NCI-H2227 treated with DMSO at 0.1 percent for 48 hours (cell line): ENCODE measurements at places on chromosomes 5 and 9.

GRCh38 chr5:110844251-110844650 is 105.4 kb downstream of the SLC25A46 start:
- DNase-seq, result no peak

DNA sequence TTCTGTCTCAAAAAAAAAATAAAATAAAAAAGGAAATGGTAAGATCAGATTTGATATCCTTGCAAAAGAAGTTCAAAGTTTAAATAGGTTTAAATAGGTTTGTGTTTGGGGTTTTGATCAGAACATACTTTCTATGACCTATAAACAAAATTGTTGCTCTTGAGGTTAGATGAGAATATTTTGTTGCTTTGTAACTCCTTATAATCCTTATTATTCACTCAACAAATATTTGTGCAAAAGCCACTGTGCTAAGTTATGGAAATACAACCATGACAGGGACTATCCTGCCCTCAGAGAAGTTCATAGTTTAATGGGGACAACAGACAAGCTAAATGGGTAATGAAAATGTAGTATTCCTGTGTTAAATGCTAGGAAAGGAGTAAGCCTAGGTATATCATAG is 71.5 kb downstream of the INVS start:
- DNase-seq, result no peak

- DNase-seq, result no peak
These were observed 41.5 kb upstream of the STXBP1 start for GRCh38 chr9:127570533-127571111.

- no peak for DNase-seq
These were observed 38.9 kb downstream of the SERINC5 start for GRCh38 chr5:80216753-80217596.

- no peak for DNase-seq
These were observed 53.9 kb upstream of the TNFAIP8 start for GRCh38 chr5:119301906-119302305.

DNA sequence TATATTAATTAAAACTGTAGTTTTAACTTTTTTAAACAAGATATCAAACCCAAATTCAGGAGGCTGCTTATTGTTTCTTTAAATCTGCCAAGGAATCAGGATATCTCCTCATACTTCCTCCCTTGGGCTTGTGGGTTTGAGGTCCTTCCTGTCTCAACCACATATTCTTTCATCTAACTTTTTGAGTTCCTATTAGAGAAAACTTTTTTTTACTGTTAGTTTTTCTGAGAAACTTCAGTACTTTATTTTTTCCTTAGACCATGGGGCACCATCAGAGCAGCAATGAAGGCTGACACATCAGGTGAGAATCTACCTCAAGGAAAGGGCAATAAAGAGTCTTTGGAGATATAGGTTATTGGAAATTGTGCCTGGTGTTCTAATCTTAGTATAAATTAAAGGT is 56.7 kb downstream of the TSSK1B start:
- DNase-seq, result no peak

DNA sequence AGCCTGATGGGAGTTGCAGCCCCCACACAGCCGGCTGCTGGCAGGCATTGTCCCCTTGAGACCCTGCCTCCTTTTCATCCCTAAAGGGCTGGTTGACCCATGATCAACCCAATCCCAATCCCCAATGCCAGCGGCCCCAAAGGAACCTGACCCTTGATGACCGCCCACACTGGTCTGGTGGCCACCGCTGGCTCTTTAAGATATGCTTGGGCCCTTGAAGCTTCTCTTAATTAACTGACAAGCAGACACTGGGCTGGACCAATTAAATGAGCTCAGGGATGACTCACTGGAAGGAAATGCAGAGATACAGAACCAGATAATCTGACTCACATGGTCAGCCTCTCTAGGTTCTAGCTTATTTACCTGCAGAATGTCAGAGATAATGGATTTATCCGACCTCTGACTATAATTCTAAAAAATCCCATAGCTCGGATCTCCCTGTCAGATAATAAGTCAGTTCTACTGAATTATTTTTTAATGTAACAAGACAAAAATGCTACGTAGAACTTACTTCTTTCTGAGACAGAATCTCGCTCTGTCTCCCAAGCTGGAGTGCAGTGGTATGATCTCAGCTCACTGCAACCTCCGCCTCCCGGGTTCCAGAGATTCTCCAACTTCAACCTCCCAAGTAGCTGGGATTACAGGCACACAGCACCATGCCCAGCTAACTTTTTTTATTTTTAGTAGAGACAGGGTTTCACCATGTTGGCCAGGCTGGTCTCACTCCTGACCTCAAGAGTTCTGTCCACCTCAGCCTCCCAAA is 11.1 kb upstream of the MLANA start:
- DNase-seq, result no peak

GRCh38 chr5:68418201-68418600 is 202.6 kb downstream of the PIK3R1 start:
- DNase-seq, result no peak

DNA sequence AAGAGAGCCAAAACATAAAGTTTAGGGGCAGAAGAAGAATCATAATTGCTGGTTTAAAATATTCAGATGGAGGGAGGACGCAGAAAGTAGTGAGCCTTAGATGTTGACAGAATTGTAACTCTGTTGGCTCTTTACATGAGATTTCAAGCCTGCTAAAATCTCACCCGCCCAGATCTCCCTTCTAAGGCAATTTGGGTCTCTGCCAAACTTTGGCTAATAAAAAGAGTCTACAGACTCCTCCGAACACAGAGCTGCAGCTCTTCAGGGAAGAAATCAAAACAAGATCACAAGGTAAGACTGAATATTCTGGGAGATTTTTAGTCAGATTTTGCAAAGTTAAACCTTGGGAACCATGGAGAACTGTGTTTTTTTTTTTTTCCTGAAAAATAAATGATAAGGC is at the start of gene IL33:
IL33 (plus strand) TSS at position 246 of the 400 bp plus-strand sequence. CDS start 25,888 bp downstream, outside the sequence.
- DNase-seq, result no peak

DNA sequence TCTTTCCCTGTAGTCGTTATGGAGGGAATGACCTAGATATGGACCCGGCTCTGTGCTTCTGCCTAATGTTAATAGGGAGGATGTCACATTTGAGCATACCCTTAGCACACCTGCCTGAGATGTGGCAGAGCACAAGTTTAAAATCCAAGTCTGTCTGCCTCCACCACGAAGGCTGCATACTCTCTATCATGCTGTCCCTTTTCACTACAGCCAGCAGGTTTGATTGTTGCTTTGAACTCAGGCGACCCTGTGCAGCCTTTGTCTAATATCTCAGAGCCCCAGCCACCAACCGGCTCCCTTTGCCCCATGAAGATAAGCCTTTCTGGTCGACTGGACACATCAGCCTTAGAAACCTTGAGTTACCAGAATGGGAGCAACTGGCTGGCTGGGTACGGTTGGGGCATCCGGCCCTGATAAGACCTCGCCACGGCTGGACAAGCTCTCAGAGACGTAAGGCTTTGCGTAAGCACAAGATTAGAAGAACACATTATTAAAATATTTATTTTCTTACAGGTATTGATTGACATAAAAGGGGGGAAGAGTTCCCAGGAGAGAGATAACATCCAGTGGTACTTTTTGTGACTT is 222.0 kb upstream of the TRIM32 start:
- DNase-seq, result no peak

GRCh38 chr5:57185313-57185712 is 11.5 kb downstream of the GPBP1 start:
- no peak for DNase-seq

DNA sequence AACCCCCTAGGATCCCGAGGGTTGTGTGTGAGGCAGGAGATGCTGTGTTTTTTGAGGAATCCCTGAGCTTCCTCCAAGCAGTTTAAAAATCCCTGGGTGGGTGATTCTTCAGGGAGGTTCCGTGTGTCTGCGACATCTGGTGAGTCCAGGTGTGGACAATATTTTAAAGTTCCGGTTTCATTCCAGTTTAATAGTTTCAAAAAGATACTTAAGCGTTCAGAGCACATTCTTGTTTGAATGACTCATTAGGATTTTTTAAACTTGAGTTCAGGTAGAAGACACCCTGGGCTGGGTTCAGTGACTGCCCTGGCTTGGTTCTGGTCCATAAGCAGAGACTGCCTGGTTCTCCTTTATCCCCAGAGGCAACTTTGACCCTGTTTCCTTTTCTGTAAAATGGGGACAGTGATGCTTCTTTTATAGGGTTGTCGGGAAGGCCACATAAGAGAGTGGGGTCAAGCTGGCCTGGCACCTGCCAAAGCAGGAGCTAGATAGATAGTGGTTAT is 119.2 kb downstream of the RGS3 start:
- no peak for DNase-seq

DNA sequence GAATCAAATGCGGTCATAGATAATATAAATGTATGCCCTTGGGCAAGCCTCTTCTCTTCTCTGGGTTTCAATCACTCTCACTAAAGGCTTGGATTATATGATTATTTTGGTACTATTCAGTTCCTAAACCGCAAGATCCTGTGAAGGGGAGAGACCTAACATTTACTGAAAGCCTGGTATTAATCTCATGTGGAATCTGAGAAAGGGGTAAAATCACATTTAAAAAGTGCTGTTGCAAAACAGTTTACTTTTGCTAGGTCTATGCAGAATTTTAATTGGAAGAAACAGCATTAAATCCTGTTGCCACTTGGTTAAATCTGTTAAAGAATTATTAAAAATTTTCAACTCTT is 50.7 kb downstream of the SLC44A1 start:
- no peak for DNase-seq

DNA sequence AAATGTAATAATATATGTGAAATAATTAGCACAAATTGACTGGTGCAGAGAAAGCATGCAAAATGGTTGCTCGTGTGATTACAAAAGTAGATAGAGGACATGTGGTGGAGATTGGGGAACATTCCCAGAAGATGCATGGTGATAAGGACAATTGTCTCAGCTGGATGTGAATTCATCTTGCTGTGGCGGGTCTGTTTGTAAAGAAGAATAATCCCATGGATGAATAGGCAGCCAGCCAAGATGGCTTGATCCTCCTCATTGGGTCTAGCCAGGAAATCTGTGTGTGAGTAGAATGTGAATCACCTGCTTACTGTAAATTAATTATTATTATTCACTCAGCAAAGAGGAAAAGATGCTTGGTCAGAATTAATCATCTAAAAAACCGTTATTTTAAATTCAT is 12.6 kb upstream of the DPYSL3 start:
- DNase-seq, result no peak

- no peak for DNase-seq
These were observed 131.4 kb upstream of the FAM120A start for GRCh38 chr9:93319992-93320500.

DNA sequence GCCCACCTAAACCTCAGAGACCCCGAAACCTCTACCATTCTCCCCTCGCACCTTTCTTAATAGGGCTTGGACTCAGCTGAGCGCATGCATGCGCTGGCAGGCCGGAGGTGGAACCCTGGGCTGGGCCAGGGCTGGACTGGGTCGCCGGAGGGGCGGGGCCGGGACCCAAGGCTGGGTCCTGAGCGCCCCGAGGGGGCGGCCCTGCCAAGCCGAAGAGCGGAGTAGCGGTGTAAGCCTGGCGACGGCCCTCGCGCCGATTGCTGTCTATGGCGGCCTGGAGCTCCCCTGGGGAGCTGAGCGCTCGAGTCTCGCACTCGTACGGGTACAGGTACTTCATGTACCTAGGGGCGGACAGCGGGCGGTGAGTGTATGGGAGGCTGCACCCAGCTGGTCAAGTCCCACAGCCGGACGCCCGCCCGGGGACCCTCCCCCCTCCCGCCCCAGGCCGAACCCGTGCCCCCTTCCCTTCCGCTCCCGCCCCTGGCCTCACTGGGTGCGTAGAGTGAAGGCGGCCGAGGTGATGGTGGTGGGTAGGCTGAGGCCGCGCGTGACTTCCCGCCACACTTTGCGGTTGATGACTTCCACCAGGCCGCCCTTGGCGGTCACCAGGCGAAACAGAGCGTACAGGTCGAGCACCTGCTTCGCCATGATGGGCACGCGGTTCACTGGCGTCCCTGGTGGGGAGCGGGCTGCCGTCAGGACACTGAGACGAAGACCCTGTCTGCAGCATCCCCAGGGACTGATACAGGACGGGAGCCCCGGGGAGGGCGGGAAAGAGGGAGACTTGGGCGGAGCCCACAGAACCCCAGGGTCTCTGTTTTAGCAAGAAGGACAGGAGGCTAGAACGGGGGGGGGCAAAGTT is 3.3 kb upstream of the DCTN3 start:
- DNase-seq, result no peak

- no peak for DNase-seq
These were observed 93.7 kb downstream of the NDFIP1 start for GRCh38 chr5:142202282-142202681.

DNA sequence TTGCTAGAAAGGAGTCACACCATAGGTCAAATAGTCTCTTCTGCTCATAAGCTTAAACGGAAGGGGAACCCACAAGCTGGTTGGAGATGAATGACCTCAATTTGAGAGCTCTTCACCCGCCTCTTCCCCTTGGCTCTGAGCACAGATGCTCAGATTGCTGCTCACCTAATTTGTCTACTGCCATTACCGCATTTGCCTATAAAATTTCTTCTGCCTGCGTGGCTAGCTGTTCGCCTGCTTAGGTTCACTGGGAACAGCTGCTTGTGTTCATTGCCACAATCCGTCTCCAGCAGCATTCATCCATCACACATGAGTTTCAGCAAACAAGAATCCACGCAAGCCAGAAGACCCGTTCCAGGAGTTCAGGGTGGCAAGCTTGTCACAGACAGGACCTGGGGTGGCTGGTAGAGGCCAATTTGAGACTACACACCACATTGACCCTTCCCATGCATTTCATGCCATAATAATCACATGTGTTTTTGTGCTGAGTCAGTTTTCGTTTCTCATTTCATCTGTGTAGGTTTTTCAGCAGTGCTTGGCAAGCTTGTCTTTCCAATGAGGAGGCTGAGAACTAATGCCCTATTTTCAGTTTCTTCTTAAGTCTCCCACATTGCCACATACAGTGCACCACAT is 50.2 kb upstream of the DNAH5 start:
- peak; percentile 55 for DNase-seq

DNA sequence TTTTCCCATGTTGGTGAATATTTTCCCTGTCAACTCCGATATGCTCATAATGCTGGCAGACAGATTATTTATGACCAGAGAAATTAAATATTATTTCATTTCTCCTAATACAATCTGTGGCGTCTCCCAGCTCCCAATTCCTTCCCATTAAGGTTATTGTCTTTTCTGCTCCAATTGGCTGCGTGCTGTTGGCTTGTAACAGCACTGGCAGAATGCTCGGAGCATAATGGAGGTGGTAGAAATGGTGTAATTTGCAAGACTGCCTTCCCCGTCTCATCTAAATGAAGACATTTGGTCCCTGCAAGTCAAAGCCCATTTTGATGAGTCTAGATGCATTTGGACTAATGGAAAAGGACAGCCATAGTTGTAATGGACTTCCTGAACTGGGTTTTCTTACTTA is 601.7 kb downstream of the BRINP1 start:
- DNase-seq, result no peak

DNA sequence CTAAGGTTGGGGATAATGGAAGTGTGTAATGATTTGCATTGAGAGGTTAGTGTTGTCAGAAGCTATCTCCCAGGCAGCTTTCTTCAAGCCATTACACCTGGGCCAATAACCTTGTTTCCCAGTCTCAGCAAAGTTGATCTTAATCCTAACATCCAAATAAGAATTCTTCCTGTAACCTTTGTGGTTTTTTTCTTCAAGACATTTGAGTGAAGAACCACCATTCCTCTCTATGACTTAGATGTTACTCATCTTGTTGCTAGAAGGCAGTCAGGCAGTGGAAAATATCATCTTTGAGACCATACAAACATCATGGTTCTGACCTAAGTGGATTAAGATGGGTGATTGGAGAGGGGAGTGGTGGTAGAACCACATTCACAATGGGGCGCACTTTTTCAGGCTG is 103.5 kb downstream of the NDUFAF2 start:
- DNase-seq, result no peak
